ENCODE measurements at places on chromosomes 11 and 22. TPM values are rescaled to one million over a fixed set of nuclear protein-coding genes. Genes with fewer than 3 reads are reported as not detected.

- no peak for DNase-seq
Measured at GRCh38 chr22:36328635-36329253, 59.0 kb downstream of the MYH9 start.

DNA sequence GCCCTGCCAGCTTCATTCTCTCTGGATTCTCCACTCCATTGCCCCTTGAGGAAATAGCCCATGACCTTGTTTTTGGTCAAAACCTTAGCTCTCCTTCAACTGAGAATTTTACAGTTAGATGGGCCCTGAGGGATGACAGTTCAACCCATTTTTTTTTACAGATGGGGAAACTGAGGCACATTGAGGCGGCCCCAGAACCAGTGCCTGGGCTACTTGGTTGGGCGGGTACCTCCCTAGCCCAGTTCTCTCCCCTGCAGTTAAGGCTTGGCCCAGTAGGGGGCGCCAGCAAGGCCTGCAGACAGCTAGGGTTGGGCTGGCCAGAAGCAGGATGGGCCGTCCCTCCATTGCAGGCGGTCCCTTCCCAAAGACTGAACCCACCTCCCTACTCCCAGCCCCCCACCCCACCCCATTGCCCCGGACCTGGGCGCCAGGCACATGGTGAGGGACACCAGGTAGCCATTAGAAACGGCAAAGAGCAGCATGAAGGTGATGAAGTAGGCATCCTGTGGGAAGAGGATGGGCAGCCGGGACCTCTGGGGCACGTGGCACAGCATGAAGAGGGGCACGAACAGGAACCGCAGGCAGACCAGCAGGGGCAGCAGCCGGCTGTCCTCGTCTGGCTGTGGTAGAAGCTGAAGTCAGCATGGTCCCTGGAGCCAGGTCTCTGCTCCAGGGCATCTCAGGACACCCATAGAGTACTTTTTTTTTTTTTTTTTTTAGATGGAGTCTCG, 7.6 kb downstream of the SLC29A2 start:
- peak; percentile 70 for DNase-seq

- DNase-seq = no peak
Measured at GRCh38 chr22:27803841-27804415, 2.4 kb upstream of the MN1 start.

GRCh38 chr22:50444663-50445062, 30.2 kb downstream of the SBF1 start:
- no peak for DNase-seq

GRCh38 chr22:36016684-36017083, 11.9 kb downstream of the RBFOX2 start:
- DNase-seq = no peak

GRCh38 chr11:118175993-118176777, at the start of gene SCN2B:
TSS of gene SCN2B (minus strand) at chr11:118176639. CDS start at chr11:118176431, 208 bp downstream.
- DNase-seq = no peak

DNA sequence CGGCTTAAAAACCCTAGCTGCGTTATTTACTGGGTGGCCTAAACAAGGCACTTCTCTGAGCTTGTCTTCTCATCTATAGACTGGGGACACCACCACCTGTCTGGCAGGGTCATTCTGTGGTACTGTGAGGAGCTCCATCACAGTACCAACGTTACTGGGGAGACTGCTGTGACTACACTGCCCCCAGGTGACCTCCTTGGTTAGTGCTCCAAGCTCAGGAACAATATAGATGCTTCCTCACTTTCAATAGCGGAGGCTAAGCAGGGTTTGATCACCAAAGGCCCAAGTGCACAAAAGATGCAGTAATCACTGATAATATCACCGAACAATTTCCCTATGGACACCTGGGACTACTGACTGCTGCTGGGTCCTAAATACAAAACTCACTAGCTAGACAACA, 18.8 kb downstream of the PRPF19 start:
- no peak for DNase-seq

DNA sequence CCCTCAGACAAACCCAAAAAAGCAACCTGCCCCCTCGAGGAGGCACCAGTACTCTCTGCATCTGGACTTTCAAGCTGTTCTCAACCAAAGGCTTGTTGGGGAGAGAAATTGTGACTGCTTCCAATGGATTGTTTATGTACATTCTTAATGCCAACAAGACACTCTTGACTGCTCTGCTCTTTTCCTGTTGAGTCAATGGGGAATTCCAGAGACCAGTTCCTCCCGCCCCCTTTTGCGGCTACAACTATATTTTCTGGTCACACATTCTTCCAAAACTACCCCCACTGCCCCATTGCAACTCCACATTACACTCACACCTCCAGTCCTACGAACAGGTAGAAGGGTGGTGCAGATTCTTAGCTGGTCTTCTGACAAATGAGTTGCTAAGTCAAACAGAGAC, 187.0 kb downstream of the DSCAML1 start:
- DNase-seq = no peak

DNA sequence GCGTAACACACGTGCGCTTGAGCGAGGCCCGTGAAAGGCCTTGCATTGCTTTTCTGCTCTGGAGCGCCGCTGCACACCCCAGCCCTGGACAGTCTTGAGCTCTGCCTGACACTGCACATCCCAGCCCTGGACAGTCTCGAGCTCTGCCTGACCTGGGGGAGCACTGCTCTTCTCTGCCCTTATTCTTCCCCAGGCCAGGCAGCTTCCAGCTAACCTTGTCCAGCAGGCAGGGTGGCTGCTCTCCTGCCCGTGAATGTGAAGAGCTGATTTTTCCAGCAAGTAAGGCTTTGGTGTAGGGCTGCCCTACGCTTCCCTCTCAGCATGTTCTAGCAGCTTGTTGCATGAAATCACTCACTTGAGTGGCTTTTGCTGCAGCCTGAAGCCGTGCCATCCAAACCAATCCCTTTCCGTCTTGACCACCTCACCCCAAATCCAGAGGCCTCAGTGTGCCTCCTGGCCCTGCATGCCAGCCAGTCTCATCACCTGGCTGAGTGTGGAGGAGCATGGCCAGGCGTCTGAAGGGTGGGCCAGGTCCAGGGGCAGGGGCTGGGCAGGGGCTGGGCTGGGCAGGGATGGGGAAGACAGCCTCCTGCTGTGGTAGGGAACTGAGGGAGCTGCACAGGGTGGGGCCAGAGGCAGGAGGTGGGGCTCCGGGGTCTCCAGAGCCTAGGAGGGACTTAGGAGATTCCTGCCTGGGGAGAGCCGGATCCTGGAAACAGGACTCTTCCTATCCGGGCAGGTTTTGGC, 89.5 kb upstream of the B3GAT1 start:
- DNase-seq = no peak

DNA sequence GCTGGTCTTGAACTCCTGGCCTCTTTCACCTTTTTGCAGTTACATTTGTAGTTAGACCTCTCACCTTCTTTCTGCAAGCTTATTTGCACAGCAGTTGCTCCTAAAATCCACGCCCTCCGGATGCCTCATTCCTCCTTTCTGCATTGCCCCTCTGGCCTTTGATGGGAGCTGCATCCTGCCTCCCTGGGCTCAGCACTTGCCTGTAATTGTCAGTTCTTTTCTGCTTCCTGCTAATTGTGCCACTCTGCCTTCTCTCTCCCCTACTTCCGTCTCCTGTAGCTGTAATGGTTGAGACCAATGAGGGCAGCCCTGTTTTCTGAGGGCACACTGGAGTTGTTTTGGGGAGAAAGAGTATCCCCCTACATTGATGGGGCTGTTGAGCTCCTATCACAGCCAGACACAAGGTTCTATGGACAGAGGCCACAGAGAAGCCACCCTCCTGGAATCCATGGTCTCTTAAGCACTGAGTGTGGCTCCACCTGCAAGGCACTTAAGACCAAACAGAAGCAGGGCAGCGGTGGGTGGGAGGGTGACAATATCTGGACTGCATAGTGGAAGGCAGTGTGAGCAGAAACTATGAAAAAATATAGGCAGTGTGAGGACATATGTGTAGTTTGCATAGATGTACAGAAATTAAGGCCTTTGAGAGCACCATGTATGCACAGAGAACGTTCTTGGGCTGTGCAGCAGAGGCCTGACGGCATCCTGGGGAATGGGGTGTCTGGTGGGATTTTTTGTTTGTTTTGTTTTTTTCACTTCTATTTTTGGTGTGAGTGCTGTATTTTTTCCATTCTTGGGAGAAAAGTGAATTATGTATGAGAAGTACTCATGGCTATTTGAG, 30.5 kb downstream of the YDJC start:
- no peak for DNase-seq

- no peak for DNase-seq
Measured at GRCh38 chr11:116366980-116367645, 405.7 kb downstream of the BUD13 start.

DNA sequence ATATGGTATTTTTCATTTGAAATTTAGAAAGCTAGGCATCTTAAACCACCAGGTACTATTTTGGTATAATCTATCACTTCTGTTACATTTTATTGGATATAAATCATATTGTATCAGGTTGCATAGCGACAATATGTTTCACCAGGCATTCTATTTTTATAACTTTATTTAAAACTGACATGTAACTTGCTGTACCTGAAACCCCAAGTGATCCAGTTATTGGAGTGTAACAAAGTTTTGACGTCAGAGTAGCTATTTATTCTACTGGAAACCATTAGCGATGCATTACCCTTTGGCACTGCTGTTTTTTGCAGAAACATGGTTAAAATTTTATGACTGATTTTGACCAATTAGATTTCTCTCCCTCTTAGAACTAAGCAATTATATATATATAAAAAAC, 160.7 kb downstream of the METTL15 start:
- no peak for DNase-seq

DNA sequence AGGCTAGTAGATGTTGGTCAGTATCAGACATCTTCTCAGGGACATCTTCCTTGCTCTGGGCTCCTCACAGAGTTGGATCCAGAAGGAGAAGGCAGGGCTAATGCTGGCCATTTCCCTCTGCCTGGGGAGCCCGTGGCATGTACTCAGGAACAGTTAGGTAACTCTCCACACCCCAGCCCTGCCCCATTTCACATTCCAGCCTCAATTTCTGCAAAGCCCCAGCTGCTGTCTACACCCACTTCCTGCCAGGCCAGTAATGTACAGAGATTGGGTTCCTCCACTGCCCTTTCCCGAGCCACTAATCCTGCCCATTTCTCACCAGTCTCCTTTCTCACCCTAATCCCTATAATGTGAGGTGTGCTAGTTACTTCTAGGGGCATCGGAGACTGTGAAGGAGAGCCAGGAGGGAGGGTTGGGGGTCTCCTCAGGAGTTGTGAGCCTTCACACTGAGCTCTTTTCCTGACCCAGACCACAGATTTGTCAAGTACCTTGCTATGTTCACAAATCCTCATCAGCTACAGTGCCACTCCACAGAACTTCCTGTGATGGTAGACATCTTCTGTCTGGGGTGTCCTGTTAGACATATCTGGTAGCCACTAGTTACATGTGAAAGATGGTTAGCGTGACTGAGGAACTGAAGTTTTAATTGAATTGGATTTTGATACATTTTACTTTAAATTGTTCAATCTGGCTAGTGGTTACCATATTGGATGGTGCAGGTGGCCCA, 1.3 kb upstream of the SEC14L3 start:
- DNase-seq = no peak

DNA sequence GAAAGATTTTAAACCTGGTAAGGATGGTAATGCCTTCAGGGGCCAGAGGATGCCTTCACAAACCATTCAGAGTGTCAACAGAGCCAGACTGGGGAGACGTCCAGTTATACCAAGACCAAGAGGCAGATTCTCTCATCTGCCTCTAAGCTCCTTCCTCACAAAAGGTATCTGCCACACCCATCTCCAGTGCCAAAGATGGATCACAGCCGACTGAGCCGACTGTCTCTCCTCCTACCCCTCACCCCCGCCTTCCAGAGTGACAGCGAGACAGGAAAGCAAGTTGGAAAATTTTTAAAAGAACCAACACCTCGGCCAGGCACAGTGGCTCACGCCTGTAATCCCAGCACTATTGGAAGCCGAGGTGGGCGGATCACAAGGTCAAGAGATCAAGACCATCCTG, 79.1 kb upstream of the AKIP1 start:
- no peak for DNase-seq

DNA sequence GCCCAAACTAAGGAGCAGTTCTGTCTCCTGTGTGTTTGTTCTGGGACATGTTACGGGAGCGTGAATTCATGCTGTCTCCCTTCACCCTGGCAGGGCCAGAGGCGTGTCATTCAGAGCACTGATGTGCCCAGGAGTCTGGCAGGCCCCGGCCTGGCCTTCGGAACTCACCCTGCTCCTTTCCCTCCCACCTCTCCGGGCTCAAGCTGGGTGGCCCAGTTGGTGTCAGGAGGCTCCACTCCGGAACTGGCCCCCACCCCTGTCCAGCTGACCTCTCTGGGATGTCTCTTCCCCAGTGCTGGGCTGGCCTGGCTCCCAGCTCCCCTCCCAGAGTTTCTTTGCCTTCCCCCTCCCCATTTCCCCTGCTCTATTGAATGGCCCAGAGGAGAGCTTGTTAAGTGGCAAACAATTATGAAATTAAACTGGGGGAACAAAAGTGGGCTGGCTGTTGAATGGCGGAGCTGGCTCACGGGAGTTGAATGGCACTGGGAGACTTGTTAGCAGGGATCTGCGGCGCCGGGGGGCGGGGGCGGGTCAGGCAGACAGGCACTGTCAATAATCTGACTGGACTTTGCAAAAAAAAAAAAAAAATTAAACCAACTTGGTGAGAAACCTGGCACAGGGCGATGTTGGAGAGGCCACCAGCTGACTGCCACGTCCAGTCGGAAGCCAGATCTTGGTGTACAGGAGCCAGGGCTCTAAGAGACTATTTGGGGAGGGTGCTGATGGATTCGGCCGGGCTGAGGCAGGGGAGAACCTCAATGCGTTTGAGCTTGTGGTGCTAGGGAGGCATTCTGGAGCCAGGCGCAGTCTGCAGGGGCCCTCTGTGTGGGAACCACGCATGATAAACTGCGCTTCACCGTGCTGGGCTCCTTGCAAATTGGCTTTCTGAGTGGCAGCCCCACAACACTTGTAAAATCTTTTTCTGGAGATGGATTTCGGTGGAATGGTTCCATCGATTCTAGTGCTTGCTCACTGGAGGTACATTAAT, 1.3 kb downstream of the MPPED1 start:
- DNase-seq = no peak

DNA sequence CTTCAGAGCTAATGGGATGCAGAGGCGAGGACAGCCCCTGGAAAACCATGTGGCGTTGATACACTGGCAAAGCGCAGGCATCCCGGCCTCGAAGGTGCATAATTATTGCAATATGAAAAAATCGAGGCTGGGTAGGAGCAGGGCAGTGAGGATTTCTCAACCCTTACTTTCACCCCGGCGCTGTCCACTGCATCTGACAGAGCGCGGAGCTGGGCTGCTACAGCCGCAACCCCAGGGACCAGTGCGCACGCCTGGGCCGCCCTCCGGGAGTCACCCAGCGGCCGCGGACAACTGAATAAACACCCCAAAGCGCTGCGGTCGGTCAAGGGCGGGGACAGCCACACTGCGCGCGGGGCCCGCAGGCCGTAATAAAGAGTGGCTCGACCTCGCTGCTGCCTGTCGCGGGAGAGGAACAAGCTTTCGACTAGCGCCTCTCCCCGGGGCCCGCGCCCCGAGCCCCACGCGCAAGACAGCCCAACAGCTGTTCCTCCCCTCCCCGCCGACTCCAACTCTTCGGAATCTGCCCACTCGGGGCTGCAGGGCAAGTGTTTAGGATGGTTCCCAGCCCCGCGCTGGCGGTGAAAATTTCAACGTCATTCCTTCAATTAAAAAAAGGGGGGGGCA, 3.6 kb upstream of the WT1 start:
- DNase-seq = no peak

The BRSK2 gene
- 4.3 TPM for total RNA-seq

The OR52E8 gene
- not detected for total RNA-seq

The APOBEC3H gene
- not detected for total RNA-seq

The BIRC3 gene
- total RNA-seq = 26.1 TPM

The KCTD14 gene
- total RNA-seq = 13.2 TPM

The ESAM gene
- total RNA-seq = 11.5 TPM

The GLB1L3 gene
- not detected for total RNA-seq
